Psoas muscle (tissue), 8 donors: ENCODE measurements at places on chromosomes 4 and X. TPM values are rescaled to one million over a fixed set of nuclear protein-coding genes. Genes with fewer than 3 reads are reported as not detected.
A peak's percentile ranks its signal among the peaks of the same experiment; 100 is the strongest.

CLNK gene
- polyA plus RNA-seq = 0.01 TPM

DNA sequence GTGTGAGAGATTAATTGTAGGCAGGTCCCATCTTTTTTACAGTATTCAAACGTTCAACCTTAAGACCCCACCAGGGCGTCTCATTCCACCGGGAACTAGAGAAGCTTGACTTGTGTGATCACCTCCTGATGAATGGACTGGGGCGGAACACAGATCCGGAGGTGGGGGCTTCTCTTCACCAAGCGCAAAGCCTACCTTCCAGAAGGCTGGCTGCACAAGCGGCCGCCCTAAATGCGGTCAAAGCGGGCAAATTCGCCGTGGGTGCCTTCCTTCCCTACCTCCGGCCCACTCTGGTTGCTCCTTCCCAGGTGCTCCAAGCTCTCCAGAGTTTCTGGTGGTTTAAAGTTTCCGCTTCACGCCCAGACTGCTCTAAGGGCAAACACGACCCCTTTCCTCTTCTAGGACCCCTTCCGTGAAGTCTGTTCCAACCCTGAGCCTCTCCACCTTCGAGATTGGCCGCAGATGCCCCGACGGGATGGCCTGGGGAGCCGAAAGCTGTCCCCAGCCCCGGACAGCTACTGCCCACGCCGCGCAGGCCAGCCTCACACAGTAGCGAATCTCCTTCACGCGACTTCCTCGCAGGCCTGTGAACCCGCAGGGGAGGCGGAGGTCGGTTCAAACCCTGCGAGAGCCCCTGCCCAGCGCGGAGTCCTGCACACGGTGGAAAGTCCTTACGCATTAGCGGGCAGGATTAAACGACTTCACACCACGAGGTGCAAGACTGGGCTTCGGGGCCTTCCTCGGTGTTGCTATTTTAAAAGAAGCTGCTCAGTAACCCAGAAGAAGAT is 1.6 kb upstream of the WWC2 start:
- peak; percentile 70 for DNase-seq

DNA sequence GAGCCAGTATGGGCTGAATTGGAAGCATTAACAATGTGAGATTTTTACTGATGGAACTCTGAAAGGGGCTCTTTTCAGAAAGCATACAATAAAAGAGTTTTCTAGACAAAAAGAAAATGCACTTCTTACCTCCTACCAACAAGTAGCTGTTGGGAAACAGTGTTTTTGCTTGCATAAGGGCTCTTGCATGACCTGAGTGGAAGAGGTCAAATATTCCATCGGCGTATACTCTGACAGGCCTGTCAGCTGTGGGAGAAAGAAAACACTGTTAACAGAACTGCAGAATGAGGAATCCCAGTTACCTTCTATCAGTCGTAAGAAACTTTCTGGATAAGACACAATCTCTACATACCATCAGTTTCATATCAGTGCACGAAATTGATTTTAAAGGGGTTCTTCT is 39.5 kb downstream of the PCYT1B start:
- no peak for DNase-seq

CFAP47 gene
- polyA plus RNA-seq = not detected

GRCh38 chr4:107098401-107098800 is 62.3 kb upstream of the DKK2 start:
- DNase-seq = peak; percentile 16
